ENCODE measurements at places on chromosomes 3 and 15.

DNA sequence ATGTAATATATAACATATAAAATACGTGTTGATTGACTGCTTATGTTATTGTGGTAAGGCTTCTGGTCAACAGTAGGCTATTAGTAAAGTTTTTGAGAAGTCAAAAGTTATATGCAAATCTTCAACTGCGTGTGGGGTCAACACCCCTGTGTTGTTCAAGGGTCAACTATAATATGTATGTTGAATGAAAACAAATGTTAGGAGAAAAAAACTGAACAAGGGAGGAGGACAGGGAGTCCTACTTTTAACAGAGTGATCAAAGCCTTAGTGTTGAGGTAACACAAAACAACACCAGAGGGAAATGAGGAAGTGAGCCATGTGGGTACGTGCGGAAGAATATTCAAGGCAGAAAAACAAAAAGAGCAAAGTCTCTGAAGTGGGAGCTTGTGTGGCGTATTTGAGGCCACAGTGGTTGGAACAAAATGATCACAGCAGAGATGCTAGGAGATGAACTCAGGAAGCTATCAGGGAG lies 62.5 kb downstream of the SFMBT1 start:
- DNase-seq: peak; percentile 71

DNA sequence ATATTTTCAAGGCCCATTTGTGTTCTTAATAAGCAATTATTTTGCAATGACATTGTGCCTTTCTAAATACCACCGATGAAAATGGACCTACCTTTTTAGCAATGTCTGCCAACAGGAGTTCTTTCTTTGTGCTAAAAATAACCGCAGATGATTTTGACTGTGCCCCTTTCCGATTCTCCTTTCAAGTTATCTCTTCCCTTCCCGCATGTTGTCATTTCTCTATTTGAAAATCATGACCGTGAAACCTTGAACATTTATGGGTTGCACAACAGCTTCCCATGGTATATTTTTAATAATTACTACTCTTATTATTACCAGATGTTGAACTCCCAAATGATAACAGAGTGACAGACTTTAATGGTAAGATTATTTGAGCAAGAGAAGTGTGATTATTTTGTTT lies 10.3 kb upstream of the ETFA start:
- DNase-seq: no peak

DNA sequence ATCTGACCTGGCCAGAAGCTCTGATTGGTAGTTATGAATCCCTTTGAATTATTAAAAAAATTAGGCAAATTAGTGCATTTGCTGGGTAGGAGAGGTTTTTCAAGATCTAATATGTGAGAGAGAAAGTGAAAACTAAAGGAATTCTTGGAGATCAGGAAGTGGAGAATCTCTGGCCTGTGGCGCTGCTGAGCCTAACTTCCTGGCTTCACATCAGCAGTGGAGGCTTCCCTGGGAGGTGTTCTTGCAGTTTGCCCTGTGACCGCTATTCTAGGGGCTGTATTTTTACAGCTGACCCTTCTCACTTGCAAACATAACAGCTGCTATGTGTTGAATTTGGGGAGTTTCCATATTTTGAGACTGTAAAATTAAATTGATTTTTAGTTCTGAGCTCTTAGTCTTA lies 166.4 kb downstream of the ATG7 start:
- DNase-seq: no peak

DNA sequence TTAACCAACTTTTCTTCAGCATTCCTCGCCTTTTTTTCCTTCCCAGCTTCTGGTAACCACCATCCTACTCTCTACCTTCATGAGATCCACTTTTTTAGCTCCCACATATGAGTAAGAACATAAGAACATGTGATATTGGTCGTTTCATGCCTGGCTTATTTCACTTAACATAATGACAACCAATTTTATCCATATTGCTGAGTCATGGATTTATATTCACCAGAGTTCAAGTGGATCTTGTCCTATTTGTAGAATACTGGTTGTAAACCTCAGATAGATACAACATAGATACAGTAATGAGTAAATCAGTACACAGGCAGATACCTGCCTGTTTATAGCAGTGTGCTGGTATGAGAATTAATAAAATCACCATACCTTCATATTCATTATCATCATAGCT lies 412.0 kb upstream of the RBMS3 start:
- DNase-seq: no peak

DNA sequence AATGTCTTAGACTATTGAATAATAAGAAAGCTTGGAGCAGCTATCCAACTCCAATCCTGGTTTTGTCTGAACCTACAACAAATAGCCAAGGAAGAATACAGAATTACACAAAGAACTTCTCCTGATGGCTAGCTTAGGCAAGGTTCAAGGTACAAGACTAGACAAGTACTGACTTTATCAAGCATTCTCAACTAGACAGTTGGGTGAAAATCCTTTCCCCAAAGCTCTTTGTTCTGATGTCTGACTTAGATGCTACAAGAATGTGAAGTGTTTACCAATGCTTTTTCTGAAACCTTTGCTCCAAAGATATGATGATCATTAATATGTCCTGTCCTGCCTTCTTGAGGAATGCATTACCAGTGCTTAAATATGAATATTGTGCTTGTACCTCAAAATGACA lies 113.8 kb downstream of the ANXA2 start:
- DNase-seq: no peak

- DNase-seq: peak; percentile 72
Measured at GRCh38 chr3:160012108-160012507, 23.5 kb downstream of the IL12A start.

- DNase-seq: peak; percentile 72
Measured at GRCh38 chr3:59386165-59386564, 336.3 kb upstream of the CFAP20DC start.

GRCh38 chr15:50879016-50879617 lies 29.4 kb upstream of the AP4E1 start:
- DNase-seq: peak; percentile 22

DNA sequence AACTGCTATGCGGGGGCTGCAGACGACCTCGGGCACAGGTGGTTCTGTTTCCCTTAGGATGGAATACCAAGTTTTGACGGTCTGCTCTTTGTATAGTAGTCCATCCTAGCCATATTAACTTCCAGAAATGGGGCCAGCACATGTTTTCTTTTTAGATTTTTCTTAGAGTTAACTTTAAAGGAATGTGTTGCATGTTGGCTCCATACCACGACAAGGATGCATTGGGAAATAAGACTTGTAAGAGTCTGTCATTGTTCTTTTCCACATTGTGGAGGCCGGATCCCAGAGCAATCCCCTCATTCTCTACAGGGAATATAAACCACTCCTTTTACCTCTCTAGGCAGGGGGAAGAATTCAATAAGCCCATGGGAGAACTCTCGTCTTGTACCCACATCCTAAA lies 87.1 kb upstream of the PLSCR4 start:
- no peak for DNase-seq

- DNase-seq: no peak
Measured at GRCh38 chr3:3065876-3066275, 44.3 kb downstream of the IL5RA start.

- no peak for DNase-seq
Measured at GRCh38 chr15:86661580-86661979, 581.9 kb downstream of the AGBL1 start.

DNA sequence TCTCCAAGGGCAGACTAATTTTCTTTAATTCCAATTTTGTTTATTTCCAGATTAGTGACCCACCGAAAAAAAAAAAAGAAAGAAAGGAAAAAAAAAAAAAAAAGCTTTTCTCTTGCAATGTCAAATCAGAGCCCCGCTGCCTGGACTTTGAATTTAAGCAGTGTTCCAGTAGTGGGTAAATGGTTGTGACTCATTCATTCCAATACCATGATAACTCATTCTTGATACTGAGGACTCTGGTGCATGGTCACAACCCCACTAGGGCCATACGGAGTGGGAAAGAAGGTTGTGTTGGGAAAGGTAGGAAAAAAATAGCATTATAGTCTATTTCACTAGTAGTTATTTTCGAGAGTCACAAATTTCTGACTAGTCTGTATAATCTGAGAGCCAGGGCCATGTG lies 59.1 kb upstream of the COL8A1 start:
- no peak for DNase-seq

DNA sequence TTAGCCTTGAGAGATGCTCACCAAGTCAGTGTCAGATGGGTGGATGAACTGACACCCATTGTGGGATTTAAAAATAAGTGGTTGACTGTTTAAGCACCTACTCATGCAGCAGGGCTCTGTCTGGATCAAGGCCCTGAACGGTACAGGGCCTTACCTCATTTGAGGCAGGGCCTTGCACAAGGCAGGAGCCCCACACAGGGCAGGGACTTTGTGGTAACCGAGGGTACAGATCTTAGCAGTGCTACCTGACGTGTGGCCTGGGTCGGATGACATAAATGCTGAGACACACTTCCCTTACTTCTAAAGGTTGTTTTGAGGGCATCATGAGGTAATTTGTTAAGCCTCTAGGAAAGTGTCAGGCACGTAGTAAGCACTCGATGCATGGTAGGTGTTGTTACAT lies 59.5 kb upstream of the PLXNA1 start:
- no peak for DNase-seq

- DNase-seq: no peak
Measured at GRCh38 chr3:183884097-183884426, 618 bp downstream of the PARL start.

DNA sequence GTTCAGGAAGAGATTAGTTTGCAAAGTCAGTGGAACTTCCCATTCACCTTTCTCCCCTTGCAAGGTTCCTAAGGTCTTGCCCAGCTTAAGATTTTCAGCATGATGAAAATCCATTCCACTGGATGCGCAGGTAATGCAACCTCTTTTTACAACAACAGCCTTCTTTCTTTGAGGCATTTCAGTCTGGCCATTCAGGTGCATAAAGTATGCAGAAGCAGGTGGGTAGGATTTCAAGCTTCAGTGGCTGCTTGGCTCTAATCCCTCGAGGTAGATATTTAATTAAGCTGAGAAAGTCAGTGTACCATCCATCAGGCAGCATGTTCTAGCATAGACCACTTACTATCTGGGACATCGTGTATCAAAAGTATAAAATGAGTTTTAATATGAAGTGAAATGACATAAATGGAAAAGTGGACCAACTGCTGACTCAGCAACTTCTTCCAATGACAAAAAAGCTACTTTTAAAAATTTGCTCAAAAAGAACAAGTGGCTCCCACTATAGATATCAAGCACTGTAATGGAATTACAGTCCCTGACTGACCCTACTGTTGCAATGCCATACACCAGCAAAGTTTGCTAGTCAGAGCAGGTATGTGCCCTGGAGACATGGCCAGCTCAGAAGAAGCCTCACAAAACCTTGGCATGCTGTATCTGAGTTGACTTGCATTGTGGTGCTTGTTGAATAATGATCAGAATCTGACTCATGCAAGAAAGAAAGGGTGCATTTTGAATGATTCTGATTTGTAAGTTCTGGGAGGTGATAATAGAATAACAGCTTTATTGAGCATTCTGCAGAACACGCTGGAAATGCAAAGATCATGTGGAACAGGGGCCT lies 459.9 kb upstream of the MCTP2 start:
- DNase-seq: no peak

- no peak for DNase-seq
Measured at GRCh38 chr3:65928110-65928509, 110.6 kb downstream of the MAGI1 start.

DNA sequence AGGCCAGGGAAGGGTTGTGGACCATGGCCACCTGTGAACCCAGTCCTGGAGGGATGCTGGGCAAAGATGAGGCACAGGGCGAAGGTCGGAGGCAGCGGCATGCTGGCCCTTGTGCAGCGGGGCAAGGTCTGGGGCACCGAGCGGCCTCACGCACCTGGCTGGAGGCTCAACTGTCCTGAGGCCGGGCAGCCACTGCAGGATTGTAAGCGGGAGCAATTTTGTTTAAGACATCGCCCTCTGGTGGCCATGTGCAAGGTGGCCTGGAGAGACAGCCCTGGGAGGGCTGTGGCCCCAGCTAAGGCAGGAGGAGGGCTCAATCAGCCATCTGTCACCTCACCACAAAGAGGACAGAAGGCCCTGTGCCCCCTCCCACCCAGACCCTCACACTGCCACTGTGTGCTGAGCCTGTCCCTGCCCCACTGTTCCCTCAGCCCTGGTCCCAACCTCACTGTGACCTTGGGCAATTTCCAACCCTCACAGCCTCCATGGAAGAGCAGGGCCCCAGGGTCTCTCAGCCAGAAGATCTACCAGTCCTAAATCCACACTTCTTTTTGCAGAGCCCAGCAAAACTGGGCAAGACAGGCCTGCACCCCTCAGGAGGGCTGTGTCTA lies 46.2 kb downstream of the TPRA1 start:
- peak; percentile 90 for DNase-seq

DNA sequence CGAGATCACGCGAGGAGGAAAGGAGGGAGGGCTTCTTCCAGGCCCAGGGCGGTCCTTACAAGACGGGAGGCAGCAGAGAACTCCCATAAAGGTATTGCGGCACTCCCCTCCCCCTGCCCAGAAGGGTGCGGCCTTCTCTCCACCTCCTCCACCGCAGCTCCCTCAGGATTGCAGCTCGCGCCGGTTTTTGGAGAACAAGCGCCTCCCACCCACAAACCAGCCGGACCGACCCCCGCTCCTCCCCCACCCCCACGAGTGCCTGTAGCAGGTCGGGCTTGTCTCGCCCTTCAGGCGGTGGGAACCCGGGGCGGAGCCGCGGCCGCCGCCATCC lies 1.1 kb upstream of the SETD5 start:
- DNase-seq: peak; percentile 66

DNA sequence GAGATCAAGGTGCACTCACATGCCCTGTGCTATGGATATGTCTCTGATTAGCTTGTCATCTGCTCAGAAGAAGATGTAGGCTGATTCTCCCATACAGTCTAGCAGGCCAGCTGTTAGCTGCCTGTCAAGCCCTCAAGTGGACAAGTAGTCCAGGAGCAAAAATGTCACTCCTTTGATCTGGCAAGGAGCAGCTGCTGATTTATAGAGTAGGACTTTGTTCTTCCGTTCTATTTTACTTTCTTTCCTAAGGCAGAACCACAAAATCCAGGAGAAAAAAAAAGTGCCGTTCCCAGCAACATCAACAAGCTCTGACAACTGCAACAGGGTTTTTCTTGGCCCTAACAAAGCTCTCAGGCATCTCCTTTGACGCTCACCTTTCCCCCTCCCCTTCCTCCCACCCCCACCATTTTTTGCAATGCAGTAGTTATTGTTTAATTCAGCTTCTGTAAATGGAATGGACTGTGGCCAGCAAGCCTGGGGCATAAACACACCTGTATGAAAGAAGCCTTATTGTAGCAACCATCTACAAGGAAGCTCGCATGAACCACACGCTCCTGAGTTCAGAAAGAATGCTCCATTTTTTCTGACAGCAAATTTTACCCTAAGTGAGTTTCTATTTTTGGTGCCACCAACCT lies 196.3 kb downstream of the MEIS2 start:
- DNase-seq: no peak

DNA sequence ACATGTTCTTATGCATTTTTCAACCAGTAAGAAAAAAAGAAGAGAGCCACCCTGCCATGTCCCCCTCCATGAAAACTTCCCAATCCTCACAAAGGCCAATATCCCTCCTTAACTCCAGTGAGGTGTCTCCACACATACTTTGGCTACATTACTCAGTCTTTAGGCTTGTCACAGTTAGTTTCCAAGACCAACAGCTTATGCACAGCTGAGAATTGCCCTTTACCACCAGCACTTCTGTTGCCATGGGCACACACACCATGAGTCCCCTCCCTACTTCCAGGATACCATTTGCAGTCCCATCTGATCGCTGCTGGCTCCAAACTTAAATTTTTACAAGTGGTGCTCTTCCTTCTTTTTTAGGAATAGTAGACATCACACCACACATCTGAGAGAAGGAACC lies 150.3 kb upstream of the STRIT1 start:
- no peak for DNase-seq

GRCh38 chr3:190629088-190629487 lies 115.2 kb downstream of the IL1RAP start:
- DNase-seq: no peak
